H7 (cell line): ENCODE measurements at places on chromosomes 3 and 15. TPM values are rescaled to one million over a fixed set of nuclear protein-coding genes. Genes with fewer than 3 reads are reported as not detected.

- peak; percentile 61 for DNase-seq
These were observed 163.9 kb downstream of the PEX5L start for GRCh38 chr3:179872842-179873241.

- no peak for DNase-seq
These were observed 24.3 kb downstream of the CDAN1 start for GRCh38 chr15:42712584-42712983.

DNA sequence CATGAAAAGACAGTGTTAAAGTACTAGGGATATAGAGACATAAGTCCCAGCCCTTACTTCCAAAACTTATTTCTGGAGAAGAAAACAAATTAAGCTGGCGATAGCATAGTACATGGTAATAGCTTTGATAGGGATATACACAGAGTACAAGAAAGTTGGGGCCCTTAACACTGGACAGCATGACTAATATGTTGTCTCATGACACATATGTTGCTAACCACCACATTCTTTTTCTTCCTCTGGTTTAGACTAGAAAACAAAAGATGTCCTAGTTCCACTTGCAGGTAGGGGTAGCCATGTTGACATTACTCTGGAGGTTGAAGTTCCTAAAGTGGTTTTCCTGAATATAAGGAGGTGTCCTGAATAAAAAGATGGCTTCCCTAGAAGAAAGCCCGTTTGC is 75.3 kb downstream of the RFX7 start:
- DNase-seq: no peak

- no peak for DNase-seq
These were observed 42.3 kb downstream of the KCNH8 start for GRCh38 chr3:19190602-19191001.

GRCh38 chr15:41559239-41559782 is 299 bp downstream of the TYRO3 start:
- peak; percentile 81 for DNase-seq

- DNase-seq: no peak
These were observed 989 bp upstream of the VGLL3 start for GRCh38 chr3:86991840-86992435.

Gene CLSTN2
- total RNA-seq: 0.10 and 0.15 TPM in 2 replicates

Gene UCN2
- 0.15 and 0.69 TPM in 2 replicates for total RNA-seq

Gene PLAAT1
- total RNA-seq: 3.7 and 4.5 TPM in 2 replicates

Gene MKRN2OS
- not detected in 2 replicates for total RNA-seq
